NCI-H510A (cell line): ENCODE measurements at places on chromosomes 6 and 20.

DNA sequence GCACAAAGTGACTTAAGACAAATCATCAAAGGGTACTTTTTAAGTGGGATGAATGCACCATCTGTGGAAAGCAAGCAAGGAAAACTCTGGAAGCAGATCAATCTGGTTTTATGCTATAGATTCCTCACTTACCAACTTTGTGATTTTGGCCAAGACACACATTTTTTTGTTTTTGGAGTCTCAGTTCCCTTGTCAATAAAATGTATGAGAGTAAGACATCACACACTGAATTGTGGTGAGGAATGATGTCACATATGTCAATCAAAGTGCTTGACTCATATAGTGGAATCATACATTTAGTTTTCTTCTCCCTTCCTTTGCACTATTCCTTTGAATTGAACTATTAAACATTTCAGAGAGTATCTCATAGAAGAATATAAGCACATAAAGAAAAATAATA is 620.5 kb upstream of the CITED2 start:
- DNase-seq: no peak

- no peak for DNase-seq
These were observed 244.4 kb upstream of the HSF2 start for GRCh38 chr6:122154912-122155575.

GRCh38 chr20:16749573-16749972 is 1.4 kb downstream of the OTOR start:
- DNase-seq: no peak

- no peak for DNase-seq
These were observed 130.8 kb downstream of the TIAM2 start for GRCh38 chr6:155125906-155126305.

DNA sequence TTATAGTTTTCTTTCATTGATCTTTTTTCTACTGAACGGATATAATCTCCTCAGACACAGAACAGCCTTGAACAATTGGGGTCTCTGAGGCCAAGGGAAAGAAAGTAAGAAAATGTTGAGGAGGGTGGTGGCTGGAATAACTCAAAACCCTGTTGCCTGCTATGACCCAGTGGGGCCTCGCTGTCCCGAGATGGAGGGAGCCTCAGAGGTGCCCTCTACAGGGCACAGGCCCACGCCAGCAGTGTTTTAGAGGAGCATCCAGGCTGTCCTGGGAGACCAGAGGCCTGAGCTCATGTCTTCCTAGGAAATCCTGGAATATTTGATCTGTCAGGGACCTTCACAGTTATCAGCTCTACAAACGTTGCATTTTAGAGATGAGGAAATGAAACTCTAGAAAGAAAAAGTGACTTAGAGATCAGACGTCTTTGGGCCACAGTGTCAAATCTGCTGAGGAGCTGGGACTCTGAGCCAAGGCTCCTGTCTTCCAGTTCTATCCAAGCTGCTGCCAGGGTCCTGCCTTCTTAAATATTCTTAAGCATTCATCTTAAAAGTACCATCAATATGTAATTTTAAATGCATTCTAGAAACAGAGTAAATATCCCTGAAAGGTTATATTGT is 26.3 kb downstream of the ALDH5A1 start:
- DNase-seq: no peak
